ENCODE measurements at places on chromosomes 16 and 17.

DNA sequence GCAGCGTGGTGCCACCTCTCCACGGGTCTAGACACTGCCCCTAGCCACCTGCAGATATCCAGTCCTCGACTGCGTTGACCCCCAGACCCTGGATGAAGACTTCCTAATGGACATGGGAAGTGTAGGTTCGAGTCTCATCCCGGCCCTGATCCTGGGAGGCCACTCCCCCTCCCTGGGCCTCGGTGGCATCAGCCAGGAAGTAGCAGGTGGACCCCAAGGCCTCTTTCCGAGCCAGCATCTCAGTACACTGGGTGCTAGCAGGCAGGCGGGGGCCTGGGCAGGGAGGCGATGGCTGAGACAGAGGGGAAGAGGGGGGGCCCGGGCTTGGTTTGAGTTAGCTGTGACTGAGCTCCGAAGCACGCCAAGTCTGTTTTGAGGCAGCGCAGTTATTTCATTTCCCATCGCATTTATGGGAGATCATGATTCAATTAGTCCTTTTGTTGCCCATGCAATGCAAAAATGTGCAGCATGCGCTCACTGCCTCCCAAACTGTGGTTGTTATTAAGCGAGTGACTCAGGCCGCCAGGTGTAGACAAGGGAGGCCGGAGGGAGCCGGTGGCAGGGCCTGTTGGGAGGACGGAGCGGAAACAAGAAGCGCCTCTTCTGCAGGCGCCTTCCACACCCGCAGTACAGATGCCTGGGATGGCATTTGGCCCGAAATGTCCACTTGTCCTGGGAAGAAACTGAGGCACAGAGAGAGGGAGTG lies 25.3 kb upstream of the ZNF469 start:
- no peak for DNase-seq

- peak; percentile 76 for DNase-seq
These were observed at the start of gene POLDIP2 for GRCh38 chr17:28357061-28357900. POLDIP2 (minus strand) TSS chr17:28357527; CDS start chr17:28357448, 79 bp downstream.

GRCh38 chr16:67987460-67988160 lies 7.3 kb upstream of the DPEP3 start:
- DNase-seq, result no peak

DNA sequence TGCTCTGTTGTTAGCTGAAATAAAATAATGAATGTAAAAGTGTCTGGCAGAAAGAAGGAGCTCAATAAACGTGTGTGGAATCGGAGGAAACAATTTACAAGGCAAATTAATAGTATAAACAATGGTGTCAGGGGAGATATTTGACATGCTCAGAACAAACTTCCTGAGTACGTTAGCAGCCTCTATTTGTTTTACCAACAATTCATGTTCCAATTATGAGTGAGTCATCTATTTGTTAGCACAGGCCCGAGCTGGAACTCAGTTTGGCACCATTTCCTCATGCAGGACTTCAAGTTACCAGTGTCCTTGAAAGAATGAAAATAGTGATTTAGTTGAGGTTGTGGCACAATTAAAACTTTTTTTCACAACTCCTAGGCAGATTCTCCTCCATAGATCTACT lies 9.1 kb downstream of the ASIC2 start:
- DNase-seq, result no peak

DNA sequence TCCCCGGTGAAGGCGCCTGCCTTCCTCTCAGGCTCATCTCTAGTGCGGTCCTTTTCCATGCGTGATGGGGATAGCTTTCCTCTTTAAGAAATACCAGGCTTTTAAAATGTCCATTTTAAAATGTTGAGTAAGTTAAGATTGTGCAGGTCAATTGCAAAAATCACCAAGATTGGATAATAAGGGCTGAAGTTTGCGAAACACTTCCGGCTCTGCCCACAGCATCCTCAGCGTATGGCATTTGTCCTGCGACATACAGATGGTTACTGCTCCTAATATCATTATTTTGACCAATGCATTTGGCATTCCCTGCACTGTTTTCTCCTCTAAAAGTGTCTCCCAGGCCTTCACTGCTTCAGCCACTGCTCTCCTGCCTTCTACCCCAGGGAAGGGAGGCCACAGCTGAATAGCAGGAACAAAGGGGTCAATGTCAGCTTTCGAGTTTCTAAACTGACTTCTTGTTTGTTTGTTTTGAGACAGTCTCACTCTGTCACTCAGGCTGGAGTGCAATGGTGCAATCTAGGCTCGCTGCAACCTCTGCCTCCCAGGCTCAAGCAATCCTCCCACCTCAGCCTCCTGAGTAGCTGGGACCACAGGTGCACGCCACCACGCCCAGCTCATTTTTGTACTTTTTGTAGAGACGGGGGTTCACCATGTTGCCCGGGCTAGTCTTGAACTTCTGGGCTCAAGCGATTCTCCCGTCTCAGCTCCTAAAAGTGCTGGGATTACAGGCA lies 91.9 kb downstream of the CRISPLD2 start:
- DNase-seq, result no peak

DNA sequence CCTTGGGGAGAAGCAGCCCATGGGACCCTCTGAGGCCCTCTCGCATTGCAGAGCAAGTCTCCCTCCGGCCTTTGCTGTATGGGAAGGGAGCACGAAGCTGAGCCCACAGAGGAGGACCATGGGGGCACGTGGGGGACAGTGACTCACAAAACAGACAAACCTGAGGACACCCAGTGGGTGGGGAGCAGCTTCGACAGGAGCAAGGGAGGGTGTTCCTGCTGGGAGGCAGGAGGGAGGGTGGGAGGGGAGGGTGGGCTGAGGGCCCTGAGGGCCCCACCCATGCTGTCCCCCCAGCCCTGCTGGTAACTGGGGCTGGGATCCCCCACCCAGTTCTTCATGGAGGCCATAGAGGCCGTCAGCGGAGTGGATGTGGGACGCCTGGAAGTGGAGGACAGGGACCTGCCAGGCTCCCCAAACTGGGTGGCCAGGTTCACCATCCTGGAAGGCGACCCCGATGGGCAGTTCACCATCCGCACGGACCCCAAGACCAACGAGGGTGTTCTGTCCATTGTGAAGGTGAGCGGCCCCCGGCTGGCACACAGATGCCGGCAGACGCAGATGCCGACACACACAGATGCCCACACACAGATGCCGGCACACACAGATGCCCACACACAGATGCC lies 12.5 kb downstream of the SLC22A31 start:
- DNase-seq, result no peak

- no peak for DNase-seq
These were observed 137.5 kb upstream of the IRX3 start for GRCh38 chr16:54424043-54424451.

GRCh38 chr17:50266384-50267073 lies 7.7 kb upstream of the TMEM92 start:
- DNase-seq, result no peak

All from GM12864 (cell line).